ENCODE measurements at places on chromosomes 2 and 18.

DNA sequence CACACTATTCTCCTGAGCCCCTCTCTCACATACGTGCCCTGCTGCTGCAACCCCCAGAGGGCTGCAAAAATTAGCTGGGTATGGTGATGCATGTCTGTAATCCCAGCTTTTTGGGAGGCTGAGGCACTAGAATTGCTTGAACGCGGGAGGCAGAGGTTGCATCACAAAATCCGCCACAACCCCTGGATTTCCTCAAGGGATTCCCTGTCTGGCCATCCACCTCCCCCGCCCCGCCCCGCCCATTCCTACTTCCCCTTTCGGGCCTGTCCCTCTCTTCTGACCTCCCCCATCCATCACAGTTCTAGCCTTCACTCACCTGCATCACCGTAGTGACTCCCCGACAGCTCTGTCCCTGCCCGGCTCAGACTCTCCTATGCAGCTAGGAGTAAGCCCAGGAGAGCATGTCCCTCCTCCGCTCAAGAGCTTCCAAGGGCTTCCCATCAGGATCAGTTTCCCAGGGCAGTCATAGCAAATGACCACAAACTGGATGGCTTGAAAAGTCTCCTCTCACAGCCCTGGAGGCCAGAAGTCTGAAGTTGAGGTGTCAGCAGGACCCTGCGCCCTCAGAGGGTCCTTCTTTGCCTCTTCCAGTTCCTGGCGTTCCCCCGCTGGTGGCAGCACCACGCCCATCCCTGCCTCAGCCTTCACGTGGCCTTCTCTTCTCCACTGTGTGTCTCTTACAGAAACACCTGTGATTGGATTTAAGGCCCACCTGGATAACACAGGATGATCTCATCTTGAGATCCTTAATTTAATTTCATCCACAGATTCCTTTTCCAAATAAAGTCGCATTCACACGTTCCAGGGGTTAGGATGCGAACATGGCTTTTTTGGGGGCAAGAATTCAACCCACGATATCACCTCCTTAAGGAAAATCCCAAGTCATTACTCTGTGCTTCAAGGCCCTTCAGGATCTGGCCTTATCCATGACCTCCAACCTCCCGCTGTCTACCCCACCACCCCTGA is 58.5 kb downstream of the HS1BP3 start:
- peak; percentile 78 for DNase-seq

GRCh38 chr2:182705761-182706160 is 10.3 kb upstream of the DNAJC10 start:
- DNase-seq = no peak

DNA sequence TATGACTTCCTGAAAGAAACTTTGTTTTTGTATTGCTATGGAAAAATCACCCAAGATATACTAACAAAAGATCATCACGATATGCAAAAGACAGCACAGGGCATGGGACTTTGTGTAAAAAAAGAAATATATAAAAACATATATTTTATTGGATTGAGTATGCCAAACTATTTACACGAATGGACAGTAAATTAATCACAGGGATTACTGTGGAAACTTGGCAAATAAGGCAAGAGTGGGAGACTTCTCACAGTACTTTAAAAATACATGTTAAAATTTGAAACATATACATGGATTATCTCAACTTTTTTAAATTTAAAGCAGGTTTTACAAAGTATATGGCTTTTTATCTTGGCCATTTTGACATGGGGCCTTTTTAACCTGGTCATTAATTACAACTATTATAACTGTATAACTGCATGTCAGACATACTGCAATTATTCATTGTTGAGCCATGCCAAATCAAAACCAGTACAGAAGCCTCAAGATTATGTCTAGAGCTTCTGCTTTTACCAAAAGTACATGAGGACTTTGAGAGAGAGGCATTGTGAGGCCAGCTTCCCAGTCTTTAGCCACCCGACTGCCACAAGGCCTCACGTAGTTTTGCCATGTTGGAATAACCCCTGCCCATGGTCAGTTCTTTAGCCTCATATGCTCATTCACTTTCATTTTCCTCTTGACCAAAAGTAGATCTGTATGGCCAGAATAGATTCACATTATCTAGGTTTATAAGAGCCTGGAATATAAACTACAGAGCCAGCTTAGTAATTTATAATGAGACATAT is 419.8 kb downstream of the SETBP1 start:
- DNase-seq = peak; percentile 5

DNA sequence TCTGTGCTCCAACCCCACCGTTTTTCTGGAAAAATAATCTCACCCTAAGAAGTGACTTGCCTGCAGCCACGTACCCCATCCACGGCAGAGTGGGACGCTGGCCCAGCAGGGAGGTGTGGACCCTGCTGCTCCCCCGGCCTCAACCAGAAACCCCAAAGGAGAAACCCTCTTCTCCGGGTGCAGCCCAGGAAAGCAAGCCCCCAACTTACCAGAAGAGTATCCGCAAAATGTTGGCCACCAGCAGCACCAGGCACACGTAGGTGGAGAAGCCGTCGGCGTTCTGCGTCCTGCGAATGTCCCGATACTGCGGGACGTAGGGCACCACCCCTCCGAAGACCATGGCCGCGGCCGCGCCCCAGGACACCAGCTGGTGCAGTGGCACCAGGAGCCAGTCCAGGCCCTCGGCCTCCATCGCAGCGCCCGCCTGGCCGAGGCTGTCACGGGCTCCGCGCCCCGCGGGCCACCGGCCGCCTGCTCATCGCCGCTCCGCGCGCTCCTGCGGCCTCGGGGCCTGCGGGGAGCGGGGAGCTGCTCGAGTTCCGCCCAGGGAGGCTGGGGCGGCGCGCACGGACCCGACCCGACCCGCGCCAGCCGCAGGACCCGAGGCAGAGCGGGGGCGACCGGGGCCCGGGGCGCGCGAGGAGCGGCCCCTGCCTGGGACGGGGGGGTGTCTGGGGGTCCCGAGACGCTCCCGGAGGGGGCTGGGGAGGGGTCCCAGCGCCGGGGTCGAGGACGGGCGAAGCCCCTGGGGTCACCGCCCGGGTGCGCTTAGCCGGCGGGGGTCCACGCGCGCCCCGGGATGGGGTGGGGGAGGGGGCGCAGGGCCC is 725 bp downstream of the SLC66A2 start:
- peak; percentile 30 for DNase-seq

GRCh38 chr2:173720306-173720705 is 244.9 kb downstream of the SP3 start:
- no peak for DNase-seq

Data from inflammatory macrophage treated with lipopolysaccharide for 1 hour (primary cell).